ENCODE measurements at places on chromosomes 7 and 10.

DNA sequence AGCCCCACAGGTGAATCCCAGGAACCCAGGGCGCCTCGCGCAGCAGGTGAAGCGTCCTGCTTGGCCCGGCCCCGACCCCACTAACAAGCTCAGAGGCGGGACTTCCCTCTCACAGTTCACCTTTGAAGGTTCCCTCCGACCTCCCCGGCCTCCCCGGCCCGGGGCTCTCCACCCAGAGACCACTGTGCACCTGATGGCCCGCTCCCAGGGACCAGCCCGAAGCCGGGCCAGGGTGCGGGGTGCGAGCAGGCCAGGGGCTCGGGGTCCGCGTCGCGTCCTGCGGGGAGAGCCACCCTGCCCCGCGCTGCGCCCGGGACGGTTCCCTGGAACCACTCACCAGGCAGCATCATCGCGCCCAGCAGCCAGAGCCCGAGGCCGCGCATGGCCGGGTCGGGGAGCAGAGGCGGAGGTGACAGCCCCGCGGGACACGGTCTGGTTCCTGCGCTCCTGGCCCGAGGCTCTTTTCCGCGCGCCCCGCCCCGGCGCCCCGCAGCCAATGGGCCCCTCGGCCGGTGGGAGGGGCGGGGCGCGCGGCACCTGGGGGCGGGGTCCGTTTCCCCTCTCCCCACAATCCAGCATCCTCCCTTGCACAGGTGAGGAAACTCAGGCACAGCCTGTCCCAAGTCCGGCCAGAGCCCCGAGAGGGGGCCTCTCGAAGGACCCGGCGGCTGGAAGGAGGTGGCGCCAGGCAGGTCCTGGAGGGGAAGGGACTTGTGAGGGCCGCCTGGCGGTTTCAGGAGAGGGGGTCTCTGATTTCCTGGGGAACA lies at the start of gene ADAM8:
ADAM8 (minus strand) TSS at position 434 of the 767 bp plus-strand sequence; CDS start at position 383, 51 bp downstream.
- peak; percentile 80 for DNase-seq

- no peak for DNase-seq
Observed at GRCh38 chr10:88557658-88558057, 25.5 kb downstream of the RNLS start.

DNA sequence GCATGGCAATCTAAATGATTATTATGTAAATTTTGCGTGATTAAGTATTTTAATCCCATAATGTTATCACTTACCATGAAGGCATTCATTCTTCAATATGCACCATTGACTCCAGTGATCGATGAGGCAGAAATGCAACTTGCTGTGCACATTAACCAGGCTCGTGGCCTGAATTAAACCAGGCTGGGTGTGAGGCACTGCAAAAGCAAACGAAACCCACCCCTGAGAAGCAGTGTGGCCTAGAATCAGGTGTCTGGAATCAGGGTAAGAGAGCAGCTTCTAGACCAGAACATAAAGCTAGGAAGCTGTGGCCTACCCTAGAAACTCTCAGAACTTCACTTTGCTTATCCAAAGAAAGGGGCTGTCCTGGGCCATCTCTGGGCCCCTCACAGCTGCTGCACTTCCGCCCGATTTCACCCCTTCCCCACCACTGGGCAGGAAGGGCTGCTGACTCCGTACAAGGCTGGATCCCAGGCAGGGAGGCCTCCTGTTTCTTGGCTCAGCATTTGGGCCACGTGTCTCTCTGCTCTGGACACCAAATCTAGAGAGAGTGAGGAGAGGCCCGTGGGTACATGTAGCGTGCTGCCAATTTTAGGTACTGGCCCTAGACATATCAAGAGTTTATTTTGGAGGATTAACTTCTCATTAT lies 4.4 kb downstream of the PTPRE start:
- peak; percentile 47 for DNase-seq

GRCh38 chr10:60086421-60086820 lies 180.1 kb upstream of the CCDC6 start:
- no peak for DNase-seq

- peak; percentile 24 for DNase-seq
Observed at GRCh38 chr10:123577921-123578461, 88.2 kb upstream of the GPR26 start.

DNA sequence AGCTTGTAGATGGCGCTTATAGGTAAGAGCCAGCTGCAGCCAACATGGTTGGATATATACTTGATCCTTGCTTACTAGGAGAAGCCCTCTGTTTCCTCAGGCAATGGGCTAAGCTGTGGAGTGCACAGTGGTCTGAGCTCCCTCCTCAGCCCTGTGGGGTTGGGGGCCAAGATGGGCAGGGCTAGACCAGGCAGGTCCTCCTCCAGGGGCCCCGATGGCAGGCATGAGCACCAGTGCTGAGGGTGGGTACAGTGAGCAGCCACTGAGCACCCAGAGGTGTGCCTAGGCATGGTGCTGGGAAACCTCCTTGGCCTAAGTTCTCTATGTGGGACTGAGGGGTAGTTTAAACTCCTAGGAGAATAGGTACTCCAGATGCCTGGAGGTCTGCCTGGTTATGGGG lies 680.2 kb downstream of the SUGCT start:
- no peak for DNase-seq

DNA sequence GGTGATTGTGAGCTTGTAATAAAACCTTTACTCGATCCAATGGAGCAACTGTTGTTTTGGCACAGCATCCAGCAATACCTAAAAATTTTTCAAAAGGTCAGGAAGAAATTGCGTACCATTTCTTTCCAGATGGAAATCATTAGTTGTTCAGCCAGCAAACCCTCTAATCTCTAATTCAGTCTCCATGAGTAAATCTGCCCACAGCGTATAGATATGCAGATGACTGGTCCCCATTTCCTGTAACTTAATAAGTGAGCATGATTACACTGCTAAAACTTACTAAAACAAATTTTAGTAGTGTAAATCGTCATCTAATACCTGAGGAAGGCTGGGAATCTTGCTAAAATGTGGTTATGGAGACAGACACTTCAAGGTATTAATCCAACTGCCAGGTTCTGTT lies 10.6 kb downstream of the SLC25A16 start:
- DNase-seq: no peak

DNA sequence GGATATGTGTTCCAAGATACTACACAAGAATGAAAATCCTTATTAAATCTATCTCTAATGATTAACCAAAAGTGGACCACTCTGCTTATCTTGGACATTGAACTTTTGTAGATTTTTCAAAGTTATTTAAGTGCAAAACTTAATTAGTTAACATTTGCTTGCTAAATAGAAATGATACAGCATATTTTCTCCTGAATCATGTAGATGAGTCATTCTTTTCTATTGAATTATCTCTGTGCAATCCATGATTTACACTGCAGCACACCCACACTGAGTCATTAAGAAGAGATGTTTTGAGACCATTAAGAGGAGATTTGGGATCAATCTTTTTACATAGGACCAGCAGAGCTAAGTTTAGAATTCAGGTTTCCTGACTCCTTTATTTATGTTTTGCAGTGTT lies 6.6 kb upstream of the ABCC2 start:
- no peak for DNase-seq
